Psoas muscle (tissue), 8 donors: ENCODE measurements at places on chromosomes 12 and 14. TPM values are rescaled to one million over a fixed set of nuclear protein-coding genes. Genes with fewer than 3 reads are reported as not detected.

DNA sequence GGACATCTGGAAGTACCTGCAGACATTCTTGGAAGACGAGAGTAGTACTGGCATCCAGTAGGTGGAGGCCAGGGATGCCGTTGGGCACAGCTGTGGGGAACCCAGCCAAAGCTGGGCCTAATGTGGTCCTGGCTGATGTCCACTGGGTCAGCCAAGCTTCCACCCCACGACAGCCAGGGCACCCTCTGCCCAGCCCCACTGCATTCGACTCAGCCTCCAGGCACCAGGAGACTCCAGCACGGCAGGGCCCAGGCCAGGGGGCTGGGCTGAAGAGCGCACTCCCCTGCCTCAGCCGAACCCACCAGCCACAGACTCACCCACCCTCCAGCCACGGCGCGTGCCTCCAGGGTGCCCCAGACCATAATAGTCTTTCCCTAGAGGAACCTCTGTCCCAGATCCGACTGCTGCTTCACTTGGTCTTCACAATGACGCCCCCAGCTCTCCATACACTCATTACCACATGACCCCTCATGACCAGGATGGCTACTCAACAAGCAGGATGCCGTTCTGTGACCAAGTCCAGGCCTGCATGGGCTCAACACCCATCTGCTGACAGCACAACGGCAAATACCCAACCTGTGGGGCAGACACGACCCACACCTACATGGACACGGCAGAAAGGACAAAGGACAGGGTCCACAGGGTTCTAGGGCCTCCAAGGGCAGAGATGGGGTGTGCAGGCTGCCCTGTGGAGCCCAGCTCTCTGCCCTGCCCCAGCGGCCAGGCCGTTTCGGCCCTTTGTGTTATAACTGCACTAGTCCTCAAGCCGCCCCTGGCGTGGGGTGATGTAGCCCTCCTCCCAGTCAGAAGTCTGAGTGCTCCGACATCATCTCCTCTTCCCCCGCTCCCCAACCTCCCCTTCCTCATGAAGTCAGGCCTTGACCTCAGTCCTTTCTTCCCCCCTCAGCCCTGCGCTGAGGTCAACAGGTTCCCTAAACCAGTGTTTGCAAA is 22.8 kb downstream of the ITPK1 start:
- no peak for DNase-seq

- DNase-seq: no peak
These were observed 258.0 kb upstream of the FAR2 start for GRCh38 chr12:28891126-28891525.

DNA sequence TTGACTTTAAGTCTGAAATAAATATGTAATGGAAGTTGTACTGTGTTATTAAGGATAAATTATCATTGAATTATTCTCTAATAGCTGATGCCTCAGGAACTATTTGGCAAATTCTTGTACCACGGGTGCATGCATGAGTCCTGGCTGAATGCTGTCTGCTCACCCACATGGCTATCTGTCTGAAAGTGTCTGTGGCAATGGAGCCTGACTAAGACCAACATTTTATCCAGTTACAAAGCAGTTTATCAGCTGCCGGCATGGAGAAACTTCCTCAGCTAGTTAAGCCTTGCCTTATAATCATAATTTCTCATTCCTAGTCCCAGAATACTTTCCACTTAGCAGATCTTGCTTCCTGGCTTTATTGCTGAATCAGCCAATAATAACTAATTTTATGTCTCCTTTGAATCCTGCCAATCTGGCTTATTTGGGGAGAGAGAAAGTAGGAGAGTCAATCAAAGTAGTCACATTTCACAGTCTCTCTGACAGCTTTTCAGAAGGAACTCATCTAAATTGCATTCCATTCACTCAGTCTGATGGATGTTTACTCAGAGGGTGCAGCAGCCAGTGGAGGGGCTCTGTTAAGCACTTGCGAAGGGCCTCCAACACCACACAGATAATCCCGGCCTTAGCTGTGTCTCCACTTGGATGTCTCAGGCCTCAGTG is 280.6 kb upstream of the CLEC14A start:
- no peak for DNase-seq

DNA sequence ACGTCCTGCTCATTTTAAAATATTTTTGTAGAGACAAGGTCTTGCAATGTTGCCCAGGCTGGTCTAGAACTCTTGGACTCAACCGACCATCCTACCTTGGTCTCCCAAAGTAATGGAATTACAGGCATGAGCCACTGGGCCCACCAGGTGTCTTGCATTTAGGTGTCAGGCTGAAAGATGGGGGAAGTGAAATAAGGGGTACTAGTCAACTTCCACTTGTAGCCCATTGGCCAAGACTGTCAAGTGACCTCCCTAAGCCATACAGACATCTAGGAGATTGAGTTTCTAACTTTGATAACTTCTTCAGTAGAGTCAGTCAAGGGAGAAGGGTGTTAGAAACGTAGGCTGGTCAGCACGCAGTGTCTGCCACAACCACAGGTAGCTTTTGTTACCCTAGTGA is 32.0 kb downstream of the ARF6 start:
- DNase-seq: no peak

DNA sequence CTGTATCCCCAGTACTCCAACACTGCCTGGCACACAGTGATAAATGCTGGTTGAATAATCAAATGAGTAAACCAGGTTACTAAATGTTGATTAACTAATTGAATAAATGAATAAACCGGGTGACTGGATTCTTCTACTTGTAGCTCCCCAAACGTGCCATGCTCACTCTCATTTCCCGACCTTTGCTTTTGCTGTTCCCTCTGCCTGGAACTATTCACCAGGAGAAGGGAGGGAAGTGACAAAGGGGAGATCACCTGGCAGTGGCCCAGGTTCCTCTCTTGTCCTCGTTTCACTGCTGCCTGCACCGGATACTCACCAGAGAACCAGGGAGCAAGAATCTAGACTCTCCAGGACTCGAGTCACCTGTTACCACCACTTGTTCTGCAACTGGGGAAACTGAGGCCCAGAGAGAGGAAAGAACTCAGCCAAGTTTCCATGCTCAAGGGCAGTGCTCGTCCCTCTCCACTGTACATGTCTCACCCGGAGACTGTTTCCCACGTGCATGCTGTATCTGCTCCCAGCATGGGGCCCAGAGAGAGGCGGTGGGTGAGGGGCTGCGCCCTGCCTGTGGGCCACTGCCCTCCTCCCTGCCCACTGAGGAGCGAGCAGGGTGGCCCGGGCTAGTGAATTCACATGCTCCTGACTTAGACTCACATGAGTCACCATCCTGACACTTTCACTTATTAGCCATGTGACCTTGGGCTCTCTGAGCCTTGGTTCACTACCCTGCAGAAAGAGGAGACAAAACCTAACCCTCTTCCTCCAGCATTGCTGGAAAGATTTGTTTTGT is 17.7 kb upstream of the POP5 start:
- no peak for DNase-seq

The LRRC43 gene
- not detected for polyA plus RNA-seq

The SYNE3 gene
- polyA plus RNA-seq: 1.3 TPM

The CLEC9A gene
- 0.05 TPM for polyA plus RNA-seq

The ABCC9 gene
- polyA plus RNA-seq: 14.7 TPM
